ENCODE measurements at places on chromosomes 12 and 14. TPM values are rescaled to one million over a fixed set of nuclear protein-coding genes. Genes with fewer than 3 reads are reported as not detected.
A peak's percentile ranks its signal among the peaks of the same experiment; 100 is the strongest.

- no peak for DNase-seq
Measured at GRCh38 chr12:15163030-15163976, 57.9 kb downstream of the RERG start.

- peak; percentile 86 for DNase-seq
Measured at GRCh38 chr14:23094666-23095195, at the start of gene ACIN1. ACIN1 (minus strand) TSS chr14:23095136; CDS start chr14:23095112, 24 bp downstream.

GRCh38 chr14:88477513-88478250, 77.1 kb downstream of the PTPN21 start:
- DNase-seq = no peak

- no peak for DNase-seq
Measured at GRCh38 chr12:3077572-3078081, 448 bp downstream of the TSPAN9 start.

GRCh38 chr12:100279607-100280244, 12.7 kb downstream of the SCYL2 start:
- DNase-seq = no peak

DNA sequence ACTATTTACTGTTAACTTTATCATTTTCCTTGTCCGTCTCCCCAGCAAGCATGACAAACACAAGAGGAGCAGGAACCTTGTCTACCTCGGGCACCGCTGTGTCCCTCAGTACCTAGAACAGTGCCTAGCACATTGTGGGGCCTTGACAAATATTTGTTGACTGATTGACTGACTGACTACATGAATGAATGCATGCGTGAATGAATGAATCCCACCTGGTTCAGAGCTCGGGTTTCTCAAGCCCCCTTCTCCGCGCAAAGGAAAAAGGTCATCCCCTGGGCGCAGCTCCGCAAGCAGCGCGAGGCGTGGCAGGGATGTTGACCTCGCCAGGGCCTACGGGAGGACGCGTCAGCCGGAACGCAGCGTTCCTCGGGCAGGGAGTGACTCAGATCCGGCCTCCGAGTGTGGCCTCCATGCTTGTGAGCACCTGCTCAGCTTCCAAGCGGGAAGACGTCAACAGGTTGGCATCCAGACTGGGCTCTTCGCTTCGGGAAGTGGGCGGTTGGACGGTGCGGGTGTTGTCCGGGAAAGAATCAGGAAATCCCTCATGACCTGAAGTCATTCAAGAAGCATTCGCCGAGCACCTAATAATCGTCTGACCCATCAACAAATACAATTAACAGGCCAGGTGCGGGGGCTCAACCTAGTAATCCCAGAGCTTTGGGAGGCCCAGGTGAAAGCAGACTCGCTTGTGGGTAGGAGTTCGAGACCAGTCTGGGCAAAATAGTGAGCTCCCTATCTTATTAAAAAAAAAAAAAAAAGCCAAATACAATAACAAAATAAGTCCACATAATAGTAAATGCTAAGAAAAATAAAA, 13.9 kb upstream of the UBC start:
- DNase-seq = peak; percentile 65

GRCh38 chr14:24605435-24606190, 3.9 kb downstream of the GZMH start:
- DNase-seq = peak; percentile 86

- no peak for DNase-seq
Measured at GRCh38 chr12:51752234-51752889, 96.2 kb downstream of the FIGNL2 start.

- no peak for DNase-seq
Measured at GRCh38 chr12:117847371-117847770, 121.4 kb downstream of the KSR2 start.

- no peak for DNase-seq
Measured at GRCh38 chr14:54889919-54890318, 12.7 kb downstream of the GCH1 start.

- DNase-seq = no peak
Measured at GRCh38 chr14:100340423-100340813, 17.3 kb downstream of the SLC25A47 start.

GRCh38 chr12:3666441-3666840, 86.5 kb downstream of the CRACR2A start:
- DNase-seq = no peak

Gene RPGRIP1
- total RNA-seq = not detected

Gene BBS10
- 3.7 TPM for total RNA-seq

Gene SRRM4
- total RNA-seq = not detected

Gene CALM1
- 373 TPM for total RNA-seq

Gene TOMM20L
- not detected for total RNA-seq

Data from activated CD8-positive, alpha-beta T cell treated with anti-CD3 and anti-CD28 coated beads for 36 hours (primary cell).